ENCODE measurements at places on chromosomes 12 and 14. TPM values are rescaled to one million over a fixed set of nuclear protein-coding genes. Genes with fewer than 3 reads are reported as not detected.

- DNase-seq = no peak
Observed at GRCh38 chr12:356276-356988, 32.7 kb downstream of the KDM5A start.

- DNase-seq = no peak
Observed at GRCh38 chr14:87995500-87996290, 2.7 kb upstream of the GALC start.

DNA sequence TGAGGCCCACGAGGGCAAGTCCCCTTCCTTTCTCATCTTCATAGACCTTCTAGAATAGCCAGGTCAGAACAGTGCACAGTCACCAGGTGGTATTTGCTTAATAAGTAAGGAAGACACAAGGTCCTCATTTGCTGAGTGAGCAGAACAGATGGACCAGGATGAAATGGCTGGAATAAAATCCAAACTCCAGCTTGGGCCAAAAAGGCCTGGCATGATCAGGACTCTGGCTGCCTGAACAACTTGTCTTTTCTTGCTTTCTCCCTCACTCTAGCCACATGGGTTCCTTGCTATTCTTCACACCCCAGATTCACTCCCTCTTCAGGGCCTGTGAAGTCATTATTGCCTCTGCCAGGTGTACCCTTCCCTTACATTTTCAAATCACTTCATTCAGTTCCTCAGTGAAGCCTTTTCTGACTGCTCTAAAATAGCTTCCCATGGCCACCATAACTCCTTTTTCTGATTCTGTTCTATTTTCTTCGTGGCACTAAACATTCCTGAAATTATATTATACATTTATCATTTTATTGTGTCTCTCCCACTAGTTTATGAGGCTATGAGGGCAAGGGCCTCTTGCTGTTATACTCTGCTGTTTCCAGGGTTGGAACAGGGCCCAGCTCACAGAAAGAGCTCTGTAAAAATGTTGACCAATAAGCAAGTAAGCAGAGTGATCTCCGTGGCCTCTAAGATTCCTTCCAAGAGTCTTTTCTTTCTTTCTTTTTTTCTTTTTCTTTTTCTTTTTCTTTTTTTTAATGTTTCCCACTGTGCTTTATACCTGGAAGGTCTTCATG, 150.8 kb downstream of the TTC8 start:
- no peak for DNase-seq

Gene ATP23
- total RNA-seq = 16.2 TPM

Gene TMPRSS12
- not detected for total RNA-seq

Gene OR6C1
- total RNA-seq = not detected

Gene GSG1
- total RNA-seq = not detected
